ENCODE measurements at places on chromosomes 3 and 15.

DNA sequence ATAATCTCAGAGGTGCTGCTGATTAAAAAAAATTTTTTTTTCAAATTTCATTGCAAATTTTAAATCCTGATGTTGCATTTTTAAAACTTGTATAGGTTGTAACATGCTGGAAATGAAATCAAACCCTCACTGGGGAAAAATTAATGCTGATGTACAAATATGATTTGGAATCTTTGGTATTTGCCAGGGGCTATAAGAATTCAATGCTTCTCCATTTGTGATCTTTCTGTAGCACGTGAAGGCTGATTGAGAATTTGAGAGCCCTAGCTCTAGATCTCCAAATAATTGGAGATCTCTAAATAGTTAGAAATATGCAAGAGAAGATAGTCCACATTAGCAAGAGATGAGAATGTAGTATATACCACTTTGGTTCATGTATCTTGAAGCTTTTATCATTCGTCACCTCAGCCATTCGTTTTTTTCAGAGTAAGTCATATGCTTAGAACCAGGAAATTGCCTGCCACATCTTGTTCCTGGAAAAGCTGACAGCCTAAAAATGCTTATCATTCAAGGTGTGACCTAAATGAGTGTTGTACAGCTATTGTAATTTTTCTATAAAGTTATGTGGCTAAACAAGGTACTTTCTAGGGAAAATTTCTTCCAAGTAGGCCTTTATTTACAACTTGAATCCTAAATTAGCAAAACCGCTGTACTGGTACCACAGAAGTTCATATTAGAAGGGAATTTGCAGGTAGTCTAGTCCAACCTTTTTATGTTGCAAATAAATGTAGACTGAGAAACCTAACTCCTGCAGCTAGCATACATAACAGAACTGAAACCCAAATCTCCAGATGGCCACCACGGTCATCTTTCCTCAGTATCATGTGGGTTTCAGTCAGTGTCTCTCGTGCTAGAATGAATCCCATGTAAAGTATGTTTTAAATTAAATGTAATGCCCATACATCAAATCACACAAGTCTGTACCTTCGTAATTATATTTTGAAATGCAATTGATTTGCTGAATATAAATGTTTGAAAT lies 48.5 kb downstream of the FNDC3B start:
- DNase-seq = no peak

DNA sequence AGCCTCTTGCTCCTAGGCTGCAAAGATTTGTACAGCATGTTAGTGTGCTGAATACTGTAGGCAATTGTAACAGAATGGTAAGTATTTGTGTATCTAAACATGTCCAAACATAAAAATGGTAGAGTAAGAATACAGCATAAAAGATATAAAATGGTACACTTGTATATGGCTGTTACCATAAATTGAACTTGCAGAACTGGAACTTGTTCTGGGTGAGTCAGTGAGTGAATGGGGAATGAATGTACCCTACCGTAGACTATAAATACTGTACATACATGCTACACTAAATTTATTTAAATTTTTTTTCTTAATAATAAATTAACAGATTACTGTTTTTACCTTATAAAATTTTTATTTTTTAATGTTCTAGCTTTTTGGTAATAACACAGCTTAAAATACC lies 858.7 kb downstream of the ROBO2 start:
- DNase-seq = no peak

DNA sequence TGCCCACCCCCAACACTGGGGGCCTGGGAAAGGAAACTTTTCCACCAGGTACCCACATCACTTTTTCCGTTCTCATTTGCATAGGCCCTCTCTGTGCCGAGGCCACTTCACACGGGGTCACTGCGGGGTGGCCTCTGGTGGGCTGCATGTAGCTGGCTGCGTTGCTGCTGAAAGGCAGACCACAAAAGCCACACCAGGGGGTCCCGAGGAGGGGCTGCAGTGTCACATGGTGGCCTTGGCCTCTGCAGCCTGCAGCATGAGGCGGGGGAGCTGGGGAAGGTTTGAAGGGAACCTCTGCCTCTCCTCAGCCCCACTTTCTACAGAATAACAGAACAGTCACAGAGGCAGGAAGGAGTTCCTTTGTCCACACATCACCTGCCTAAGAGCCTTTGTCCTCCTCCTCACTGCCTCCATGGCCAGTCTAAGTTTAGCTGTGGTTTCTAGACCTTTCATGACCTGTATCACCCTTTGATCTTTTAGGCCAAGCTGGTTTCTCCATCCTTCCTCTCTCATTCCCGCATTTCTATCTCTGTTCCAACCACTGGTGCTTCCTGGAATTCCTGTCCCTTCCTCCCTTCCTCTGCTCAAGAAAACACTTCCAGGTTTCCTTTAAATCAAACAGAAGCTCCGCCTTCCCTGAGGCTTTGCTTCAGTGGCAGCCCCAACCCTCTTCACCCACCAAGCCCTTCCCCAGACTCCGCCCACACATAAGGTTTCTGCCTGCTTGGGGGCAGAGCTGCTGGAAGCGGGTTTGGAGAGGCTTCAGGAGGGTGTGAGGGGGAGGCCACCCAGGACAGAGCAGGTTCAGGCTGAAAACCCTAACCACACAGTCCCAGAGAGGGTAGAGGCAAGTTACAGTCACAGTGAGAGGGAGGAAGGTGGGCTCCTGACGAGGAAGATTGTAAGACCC lies 150.7 kb upstream of the TLE3 start:
- no peak for DNase-seq

DNA sequence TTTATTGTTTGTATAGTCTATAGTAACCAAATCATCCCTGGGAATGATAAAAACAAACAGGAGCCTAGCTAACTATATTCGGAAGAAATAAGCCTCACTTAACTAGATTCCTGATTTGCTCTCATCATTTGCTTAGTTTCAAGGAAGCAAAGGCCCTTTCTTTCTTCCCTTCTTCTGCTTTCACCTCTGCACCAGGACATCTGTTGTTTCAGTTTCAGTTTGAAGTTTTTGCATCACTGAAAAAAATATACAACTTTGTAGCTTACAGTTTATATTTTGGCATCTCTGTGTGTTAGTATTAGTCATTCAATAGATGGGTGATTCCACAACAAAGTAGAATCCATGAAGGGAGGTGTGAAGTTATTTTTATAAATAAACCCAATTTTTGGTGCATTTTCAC lies 113.6 kb upstream of the SNTN start:
- no peak for DNase-seq

- DNase-seq = no peak
Measured at GRCh38 chr3:12345584-12346494, 57.0 kb downstream of the PPARG start.
